ENCODE measurements at places on chromosomes 2 and 18.

DNA sequence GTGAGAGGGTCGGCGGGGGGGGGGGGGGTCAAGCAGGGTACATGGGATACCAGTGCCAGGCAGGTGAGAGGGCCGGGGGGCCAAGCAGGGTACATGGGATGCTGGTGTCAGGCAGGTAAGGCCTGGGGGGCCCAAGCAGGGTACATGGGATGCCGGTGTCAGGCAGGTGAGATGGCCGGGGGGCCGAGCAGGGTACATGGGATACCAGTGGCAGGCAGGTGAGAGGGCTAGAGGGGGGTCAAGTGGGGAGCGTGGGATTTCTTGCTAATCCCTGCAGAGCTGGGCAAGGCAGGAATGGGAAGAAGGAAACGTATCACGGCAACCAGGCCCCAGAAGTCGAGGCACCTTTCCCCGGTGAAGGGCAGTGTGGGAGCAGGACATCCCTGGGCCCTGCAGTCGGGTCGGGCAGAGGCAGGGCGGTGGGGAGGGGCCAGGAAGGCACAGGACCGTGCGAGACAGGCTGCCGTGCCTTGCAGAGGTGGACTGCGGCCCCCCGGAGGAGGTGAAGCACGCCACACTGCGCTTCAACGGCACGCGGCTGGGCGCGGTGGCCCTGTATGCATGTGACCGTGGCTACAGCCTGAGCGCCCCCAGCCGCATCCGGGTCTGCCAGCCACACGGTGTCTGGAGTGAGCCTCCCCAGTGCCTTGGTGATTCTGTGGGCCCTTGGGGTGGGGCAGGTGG, 49.3 kb downstream of the MTERF4 start:
- DNase-seq: peak; percentile 45

- DNase-seq: no peak
Observed at GRCh38 chr18:59760619-59761600, 63.7 kb upstream of the CCBE1 start.

DNA sequence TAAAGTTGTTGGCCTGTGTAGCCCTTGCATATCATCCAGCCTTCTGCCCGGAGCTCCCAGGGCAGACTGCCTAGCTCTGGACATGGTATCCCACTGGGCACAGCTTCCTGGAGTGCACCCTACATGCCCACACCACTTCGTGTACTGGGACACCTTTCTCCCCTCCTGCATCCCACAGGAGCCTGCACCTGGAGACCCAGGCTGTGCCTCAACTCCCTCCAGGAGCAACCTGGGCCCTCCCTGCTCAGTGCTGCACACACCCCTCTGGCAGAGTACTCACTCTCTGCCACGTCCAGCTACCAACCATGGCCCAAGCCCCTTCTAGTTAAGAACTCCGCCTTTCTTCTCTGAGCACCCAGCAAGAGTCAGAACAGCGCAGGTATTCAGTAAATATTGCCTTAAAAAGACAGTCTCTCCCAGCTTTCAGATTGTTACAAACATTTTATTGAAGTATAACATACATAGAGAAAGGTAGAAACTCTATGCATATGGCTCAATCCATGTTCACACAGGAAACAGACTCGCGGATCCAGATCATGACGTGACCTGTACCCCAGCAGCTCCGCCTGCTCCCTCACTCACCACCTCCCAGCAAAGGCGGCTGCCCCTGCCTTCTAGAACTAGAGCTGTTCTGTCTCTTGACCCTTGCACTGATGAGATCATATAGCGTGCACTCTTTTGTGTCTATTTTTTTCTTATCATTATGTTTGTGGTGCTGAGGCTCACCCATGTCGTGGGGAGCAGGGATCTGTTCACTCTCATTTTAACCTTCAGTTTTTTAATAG, 98.4 kb upstream of the MYCN start:
- no peak for DNase-seq

DNA sequence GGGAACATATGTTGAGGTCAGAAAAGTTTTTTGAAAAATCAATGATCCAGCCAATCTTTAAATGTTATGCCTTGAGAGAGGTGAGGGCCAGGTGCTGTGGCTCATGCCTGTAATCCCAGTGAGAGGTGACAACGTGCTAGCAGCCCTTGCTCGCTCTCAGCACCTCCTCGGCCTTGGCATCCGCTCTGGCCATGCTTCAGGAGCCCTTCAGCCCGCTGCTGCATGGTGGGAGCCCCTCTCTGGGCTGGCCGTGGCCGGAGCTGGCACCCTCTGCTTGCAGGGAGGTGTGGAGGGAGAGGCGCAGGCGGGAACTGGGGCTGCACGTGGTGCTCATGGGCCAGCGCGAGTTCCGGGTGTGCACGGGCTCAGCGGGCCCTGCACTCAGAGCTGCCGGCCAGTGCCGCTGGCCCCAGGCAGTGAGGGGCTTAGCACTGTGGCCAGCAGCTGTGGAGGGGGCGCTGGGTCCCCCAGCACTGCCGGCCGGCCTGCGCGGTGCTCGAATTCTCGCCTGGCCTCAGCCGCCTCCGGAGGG, 61.1 kb downstream of the CCDC195 start:
- DNase-seq: no peak

- DNase-seq: peak; percentile 54
Observed at GRCh38 chr2:118032169-118033013, 18.5 kb upstream of the CCDC93 start.

DNA sequence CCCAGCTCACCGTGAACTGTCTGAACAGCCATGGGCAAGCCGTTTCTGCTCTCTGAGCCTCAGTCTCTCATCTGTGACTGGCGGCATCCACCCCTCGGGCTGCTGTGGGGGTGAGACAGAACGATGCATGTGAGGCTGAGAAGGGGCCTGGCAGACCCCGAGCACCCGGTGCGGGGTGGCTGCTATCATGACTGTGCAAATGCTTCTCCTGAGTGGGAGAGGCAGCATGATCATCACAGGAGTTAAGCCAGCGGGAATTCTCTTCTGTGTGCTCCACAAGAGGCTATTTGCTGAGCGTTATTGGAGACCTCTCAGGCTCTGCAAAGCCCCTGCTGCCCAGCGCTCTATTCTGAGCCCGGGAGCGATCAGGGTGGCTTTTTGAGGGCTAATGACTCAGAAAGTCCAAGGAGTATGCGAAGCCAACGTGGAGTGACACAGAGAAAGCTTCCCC, 45.8 kb upstream of the ID2 start:
- no peak for DNase-seq

- no peak for DNase-seq
Observed at GRCh38 chr2:65876114-65876513, 443.7 kb upstream of the SPRED2 start.

DNA sequence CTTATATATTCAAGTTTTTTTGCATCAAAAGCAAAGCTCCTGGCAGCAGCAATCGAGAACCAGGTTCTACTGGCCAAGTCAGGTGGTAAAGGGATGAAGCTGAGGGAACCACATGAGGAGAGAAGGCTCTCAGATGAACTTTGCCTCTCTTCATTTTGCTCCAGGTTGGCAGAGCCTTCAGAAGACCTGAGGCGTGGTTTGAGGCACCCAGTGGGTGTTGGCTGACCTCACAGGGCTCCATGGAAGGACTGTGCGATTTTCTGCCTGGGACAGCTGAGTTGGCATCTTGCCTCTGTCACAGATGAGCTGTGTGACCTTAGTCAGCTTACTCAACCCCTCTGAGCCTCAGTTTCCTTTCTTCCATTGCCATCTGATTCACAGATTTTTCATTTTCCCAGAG, 89.0 kb downstream of the INSIG2 start:
- no peak for DNase-seq

GRCh38 chr18:75912829-75913228, 485.3 kb upstream of the SMIM21 start:
- no peak for DNase-seq

DNA sequence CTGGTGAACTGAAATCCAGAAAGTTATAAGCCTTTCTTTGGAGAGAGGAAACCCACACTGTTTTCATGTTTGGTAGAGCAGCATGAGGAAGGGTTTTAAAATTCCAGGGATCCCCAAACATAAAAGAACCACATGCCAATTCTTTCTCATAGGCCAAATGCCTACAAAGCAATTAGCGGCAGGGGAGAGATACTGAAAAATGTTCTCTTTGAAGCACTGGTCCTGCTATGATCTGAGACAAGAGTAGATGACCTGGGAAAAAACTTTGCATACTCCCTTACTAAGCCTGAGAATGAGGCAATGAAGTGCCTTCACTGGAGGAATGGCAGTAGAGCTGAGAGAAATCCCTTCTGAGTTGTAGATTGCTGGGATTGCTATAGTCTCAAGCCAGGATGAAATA, 1261.7 kb downstream of the DSC3 start:
- DNase-seq: no peak

- DNase-seq: no peak
Observed at GRCh38 chr2:136324966-136325365, 207.0 kb upstream of the CXCR4 start.

GRCh38 chr18:6022074-6022444, 126.7 kb upstream of the TMEM200C start:
- DNase-seq: no peak

GRCh38 chr18:58666176-58666575, 5.1 kb upstream of the MALT1 start:
- no peak for DNase-seq

GRCh38 chr2:39359453-39360038, 77.5 kb downstream of the MAP4K3 start:
- DNase-seq: no peak

DNA sequence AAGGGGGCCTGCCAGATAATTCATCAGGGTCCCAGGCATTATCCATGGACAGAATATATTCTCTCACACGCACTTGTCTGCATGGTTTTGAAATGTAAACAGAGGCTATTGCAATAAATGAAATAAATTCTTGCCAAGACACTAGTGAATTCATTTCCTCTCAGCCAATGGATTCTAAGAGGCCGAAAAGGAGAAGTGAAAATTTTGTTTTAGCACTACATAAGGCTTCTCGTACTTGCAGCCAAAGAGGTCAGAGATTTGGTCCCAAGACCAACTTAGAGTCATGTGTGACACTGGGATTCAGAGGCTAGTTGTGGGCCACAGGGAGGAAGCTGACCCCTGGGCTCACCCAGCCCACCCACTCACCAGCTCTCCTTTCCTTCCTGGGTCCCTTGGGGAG, 184.1 kb upstream of the GLI2 start:
- no peak for DNase-seq

DNA sequence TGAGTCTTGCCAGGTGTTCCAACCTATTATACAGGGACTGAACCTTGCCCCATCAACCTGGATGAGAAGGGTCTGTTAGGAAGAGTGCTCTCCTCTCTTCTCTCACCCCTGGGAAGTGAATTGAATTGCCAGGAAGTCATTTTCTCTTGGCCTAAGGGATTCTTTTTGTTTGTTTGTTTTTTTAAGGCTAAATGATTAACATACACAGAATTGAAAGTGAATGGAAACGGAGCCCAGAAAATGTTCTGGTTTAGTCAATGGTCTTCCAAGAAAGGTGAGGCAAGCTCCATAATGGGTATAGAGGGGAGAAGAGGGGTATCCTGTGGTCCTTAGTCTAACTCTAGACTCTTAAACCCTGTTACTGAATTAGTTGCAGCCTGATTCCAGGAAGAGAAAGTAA, 189.1 kb downstream of the FSHR start:
- DNase-seq: no peak

DNA sequence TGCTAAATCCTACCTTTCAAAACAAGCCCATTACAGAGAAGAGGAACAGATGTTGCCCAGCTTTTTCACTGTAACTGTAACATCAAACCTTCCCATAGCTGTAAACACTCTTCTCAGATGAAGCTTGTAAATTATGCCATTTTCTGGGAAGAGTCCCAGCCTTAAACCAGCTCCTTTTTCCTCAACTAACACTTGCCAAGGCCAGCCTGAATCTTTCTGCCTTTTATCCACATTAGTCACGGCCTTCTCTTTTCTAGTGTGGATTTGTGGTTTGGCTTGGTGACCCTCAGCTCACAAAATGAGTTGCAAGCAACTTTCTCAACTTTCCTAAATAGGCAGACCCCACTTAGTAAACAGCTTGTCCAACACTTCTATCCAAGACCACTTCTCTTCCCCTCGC, 90.2 kb downstream of the CABLES1 start:
- DNase-seq: no peak

- DNase-seq: no peak
Observed at GRCh38 chr2:107222466-107222865, 336.5 kb upstream of the ST6GAL2 start.
